ENCODE measurements at places on chromosomes 5 and 9.
A peak's percentile ranks its signal among the peaks of the same experiment; 100 is the strongest.

DNA sequence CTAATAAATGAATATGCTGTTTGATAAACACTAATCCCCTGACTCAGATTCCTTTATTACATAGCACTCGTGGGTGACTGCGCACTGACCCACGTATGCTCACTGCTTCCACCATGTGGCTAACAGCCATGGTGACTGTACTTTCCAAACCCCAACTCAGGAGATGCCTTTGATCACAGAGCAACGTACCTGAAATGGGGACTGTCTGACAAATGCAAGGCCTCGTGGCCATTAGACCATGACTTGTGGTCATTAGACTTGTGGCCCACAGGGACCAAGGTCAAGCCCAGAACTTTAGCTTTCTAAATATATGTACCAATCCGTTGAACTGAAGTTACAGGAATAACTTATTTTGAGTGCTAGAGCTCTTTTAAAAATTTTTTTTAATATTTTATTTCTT is 46.6 kb downstream of the CYFIP2 start:
- DNase-seq = peak; percentile 25

- no peak for DNase-seq
Observed at GRCh38 chr5:176533894-176534611, 3.1 kb downstream of the RNF44 start.

- DNase-seq = no peak
Observed at GRCh38 chr5:89187268-89187667, 304.3 kb upstream of the MEF2C start.

DNA sequence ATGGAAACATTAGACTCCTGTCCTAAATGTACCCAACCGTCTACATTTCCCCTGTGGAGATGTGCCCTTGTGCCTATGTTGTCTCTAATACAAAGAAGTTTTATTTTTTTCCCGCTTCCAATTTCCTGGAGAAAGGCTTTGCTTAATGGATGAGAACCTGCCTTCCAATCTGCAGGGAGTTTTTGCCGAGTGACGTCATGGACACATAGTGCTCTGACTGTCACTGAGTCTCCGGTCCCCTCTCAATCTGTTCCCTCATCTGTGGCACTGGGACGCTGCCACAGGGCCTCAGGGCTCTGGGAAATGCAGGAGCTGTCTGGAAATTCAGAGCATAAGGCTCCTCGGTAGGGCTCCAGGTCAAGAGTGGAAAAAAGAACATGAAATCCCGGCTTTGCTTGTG is 144.8 kb downstream of the PDZD2 start:
- DNase-seq = no peak

- no peak for DNase-seq
Observed at GRCh38 chr5:405421-405820, 37.6 kb upstream of the EXOC3 start.

DNA sequence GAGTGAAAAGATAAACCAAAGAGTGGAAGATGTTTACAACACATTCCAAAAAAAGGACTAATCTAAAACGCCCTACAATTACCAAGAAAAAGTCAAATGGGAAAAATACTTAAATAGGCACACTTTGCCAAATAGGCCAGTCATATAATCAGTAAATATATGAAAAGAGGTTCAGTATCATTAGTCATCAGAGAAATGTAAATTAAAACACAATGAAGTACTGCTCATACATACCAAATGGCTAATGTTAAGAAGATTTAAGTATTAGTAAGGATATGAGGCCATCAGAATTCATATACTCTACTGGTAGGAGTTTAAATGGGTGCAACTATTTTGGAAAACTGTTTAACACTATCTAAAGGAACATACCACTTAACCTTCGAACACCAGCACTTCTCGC is 47.6 kb downstream of the ZDHHC21 start:
- DNase-seq = no peak

GRCh38 chr9:4799775-4800174 is 7.0 kb downstream of the RCL1 start:
- DNase-seq = no peak

DNA sequence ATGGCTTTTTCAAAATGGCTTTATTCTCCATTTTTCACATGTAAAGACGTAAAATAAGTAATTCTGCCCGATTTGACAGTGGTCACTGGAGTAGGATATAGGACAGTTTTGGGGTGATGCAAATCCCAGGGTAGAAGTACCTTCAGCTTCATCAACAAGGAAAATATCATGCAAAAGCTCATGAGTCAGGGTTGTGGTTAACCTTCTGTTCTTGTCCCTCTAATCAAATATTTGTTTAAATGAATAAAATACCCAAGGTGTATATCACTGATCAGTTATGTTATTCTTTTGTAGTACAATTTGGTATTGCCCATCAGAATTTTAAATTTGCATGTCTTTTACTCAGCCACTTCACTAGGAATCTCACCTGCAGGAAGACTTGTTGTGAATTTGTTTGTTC is 40.0 kb downstream of the FBXL7 start:
- DNase-seq = no peak

DNA sequence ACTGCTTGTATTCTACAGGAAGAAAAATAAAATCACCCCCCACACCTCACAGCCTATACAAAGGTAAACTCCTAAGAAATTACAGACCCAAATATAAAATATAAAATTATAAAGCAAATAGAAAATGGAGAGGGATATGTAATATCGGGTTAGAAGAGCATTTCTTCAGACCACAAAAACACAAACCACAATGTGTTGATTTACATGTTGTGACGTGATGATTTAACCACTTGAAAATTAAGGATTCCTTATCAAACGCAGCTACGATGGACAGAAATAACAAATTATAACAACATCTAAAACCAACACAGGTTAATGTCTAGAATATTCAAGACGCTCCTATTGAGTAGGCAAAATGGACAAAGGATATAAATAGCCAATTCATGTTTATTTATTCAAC is 26.3 kb downstream of the SSBP2 start:
- DNase-seq = no peak

- DNase-seq = no peak
Observed at GRCh38 chr9:131546336-131547084, 1.2 kb downstream of the PRRT1B start.

DNA sequence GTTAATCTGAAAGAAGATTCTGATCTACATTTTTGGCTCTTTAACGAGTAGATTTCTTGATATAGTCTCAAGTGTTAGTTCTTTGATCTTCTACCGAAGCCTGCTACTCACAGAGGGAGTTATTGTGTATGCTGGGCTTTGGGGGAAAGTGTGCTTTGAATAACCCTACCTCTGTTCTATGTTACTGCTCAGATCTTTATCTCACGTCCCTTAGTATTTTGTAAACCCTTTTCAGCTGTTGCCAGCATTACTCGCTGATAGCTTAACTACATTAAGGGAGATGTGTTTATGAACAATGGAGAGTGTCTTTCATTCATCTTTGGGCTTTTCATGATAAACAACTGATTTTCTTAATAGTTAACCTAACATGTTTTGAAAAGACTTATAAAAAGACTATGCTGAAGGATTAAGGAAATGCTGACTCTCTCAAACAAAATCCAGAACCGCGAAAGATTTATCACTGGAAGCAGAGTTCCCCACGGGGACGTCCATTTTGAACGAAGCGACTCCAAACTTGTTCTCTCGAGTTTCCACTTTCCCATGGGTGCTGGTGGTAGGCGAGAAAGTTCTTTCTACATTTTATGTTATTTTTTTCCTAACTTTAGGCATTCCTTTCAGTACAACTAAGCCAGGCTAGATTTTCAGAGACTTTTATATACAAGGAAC is 27.9 kb upstream of the ALDH1A1 start:
- no peak for DNase-seq

DNA sequence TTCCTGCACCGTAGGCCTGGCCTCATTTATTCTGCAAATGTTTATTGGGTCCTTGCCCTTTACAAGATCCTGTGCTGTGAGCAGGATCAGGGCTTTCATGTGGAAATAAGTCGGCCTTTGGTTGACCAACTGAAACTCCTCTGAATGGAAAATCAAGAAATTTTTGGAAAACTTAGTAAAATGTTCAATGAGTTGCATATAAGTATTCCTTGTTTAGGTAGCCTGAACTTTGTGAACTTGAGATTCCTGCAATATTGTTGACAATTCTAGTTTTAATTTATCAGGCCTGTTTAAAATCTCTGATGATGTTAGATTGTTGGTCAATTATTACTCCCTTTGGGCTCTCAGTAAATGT is 1.1 kb downstream of the MAML1 start:
- DNase-seq = no peak

Data from activated CD4-positive, alpha-beta T cell treated with anti-CD3 and anti-CD28 coated beads, Interleukin-2, amount 50 U/mL, for 24 hours (primary cell).